ENCODE measurements at places on chromosomes 3 and 15.

DNA sequence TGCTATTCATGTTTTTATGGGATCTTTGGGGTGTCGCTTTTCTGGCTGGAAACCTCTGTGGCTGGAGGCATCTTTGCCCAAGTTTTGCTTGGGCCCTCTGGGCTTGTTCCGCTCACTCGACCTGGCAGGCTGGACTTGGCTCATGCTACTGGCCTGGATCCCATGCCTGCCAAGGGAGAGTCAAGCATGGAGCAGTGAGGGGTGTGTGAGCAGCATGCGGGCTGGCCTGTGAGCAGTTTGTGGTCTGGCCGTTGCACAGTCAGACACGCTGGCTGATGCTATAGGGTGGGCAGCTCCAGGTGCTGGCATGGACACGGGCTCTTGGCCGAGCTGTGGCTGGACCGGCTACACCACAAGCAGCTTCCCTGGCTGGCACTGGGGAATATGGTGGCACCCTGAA, 491.1 kb downstream of the AGBL1 start:
- DNase-seq = no peak

GRCh38 chr3:44509393-44509921, 32.0 kb upstream of the ZNF445 start:
- no peak for DNase-seq

DNA sequence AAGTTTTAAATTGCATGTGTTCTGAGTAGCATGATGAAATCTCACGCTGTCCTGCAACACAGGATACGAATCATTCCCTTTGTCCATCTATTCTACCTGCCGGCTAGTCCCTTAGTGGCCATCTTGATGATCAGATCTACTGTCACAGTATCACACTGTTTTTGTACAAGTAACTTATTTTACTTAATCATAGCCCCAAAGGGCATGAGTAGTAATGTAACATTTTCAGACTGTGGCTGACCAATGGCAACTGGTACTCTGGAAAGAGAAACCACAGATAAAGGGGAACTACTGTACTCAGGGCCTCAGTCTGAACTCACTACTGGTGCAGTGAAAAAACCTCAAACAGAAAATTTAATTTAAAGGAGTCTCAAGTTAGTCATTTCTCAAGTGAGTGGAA, 127.3 kb upstream of the MRPL3 start:
- no peak for DNase-seq

GRCh38 chr3:34782871-34783270, 856.5 kb upstream of the ARPP21 start:
- no peak for DNase-seq

DNA sequence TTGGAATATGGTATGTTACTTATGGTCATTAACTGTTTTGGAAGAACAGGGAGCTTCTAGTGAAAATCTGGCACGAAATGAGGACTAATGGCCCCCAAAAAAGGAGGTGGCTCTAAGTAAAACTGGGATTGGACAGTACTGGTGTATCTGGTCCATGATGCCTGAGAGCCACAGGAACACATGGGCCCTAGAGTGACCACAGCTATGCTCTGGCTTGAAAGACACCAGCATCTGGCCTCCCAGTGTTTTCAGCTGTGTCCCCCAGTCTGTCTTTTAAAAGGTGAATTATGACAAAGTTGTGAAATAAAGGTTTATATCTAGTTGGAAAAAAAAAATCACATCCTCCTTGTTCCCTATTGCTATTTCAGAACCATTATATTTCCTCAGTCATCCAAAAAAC, 64.5 kb downstream of the GSK3B start:
- DNase-seq = no peak

- no peak for DNase-seq
These were observed 13.3 kb downstream of the EIF3J start for GRCh38 chr15:44550256-44550655.

GRCh38 chr3:101807888-101808287, 28.9 kb downstream of the NXPE3 start:
- DNase-seq = no peak

- no peak for DNase-seq
These were observed 236.2 kb downstream of the TLE3 start for GRCh38 chr15:69861331-69862171.

DNA sequence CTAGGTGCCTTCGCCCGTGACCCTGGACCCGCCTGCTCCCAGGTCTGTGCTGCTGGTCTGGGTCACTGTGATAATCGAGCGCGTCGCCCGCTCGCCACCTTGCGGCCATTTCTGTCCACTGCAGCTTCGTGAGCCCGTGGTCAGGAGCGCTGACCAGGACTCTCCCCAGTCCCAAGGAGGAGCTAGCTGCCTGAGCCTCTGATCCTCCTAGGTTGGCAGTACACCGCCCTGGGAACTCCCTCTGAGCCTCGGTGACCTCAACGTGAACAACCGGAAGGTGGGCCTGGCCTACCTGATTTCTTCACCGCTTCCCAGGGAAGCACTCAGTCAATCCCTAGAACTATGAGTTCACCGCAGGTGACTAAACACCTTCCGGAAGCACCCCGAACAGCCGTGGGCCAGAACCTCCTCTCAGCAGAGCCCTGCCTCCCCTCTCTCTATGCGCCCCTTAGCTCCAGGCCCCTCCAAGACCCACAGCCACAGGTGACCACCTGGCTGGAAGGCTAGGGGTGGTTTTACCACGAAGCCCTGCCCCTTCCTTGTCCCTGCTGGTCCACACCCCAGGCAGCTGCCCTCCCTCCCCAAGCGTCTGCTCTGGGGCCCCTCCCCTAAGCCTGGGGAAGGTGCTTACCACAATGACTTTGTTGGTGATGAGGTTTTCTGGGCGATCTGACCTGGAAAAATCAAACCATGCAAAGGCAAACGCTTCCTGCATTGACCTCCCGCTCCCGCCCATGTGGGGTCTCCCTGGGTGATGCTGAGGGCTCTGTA, 9.7 kb downstream of the PLA2G4D start:
- DNase-seq = no peak

DNA sequence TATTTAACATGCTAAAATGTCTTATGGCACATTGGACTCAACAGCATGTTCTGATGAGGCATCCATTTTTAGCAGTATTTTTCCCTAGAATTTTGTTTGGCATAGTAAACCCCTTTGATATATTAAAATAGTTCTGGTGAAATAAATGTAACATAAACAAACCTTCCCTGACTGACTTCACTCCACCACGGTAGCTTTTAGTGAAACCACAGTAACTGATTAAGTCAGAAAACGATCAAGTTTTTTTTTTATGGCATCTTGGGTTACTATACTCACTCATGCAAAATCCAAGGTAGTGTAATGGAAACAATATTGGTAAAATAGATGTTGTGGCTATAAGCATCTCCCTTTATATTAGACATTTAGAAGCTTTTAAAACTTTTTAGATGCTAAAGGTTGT, 2.8 kb downstream of the SERP1 start:
- DNase-seq = no peak

- DNase-seq = no peak
These were observed 889.2 kb downstream of the MCTP2 start for GRCh38 chr15:95120595-95120994.

- DNase-seq = no peak
These were observed 98.6 kb upstream of the ABHD17C start for GRCh38 chr15:80596521-80596976.

- DNase-seq = no peak
These were observed 146.9 kb downstream of the KLF13 start for GRCh38 chr15:31473385-31474058.

DNA sequence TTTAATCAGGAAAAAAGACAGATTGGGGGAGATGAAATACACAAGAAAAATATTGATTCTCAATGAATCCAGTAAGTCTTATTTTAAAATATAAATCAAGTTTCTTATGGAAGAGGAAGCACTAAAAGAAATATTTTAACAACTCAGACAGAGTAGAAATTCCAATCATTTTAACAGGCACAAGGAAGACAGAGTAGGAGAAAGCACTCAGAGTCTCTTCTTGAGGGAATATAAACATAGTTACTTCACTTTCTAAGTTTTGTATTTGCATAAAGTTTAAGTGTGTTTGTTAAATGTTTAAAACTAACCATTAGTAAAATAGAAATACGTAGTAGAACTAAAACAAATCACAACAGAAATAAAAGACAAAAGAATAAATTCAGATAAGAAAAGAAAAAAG, 24.5 kb upstream of the RTP4 start:
- DNase-seq = no peak

GRCh38 chr15:59104602-59104911, 389 bp upstream of the CCNB2 start:
- no peak for DNase-seq

DNA sequence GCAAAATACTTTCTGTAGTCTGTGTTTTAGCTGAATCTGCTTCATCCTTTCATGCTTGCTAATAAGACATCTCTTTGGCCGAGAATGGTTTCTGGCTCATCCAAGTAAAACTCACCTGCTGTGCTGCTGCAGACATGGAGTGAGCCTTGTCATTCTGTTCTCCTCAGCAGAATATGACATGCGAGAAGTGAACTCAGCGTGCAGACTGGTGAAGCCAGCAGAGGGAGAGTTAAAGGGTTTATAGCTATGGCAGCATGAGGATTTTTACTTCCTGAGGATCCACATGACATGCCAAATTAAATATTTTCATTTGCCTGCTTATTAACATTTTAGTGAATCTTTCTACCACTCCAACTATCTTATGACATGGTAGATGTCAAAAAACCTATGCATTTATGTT, 658.4 kb upstream of the NECTIN3 start:
- DNase-seq = no peak

DNA sequence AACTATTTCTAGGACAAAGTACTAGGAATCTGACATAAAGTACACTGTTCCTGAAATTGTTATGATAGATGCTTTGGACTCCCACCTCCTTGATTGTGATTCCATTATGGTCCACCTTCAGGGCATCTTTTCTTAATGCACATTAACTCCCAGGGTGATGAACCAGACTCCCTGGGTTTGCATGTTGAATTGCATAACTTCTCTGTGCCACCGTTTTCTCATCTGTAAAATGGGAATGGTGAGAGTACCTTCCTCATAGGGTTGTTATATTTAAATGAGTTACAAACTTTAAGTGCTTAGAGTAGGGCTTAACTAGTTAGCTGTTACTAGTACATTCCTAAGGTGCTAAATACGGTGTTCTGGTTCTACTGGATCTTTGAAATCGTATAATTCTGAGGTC, 81.9 kb downstream of the CMSS1 start:
- DNase-seq = no peak

GRCh38 chr3:99774467-99774866, 43.2 kb upstream of the CMSS1 start:
- DNase-seq = no peak

DNA sequence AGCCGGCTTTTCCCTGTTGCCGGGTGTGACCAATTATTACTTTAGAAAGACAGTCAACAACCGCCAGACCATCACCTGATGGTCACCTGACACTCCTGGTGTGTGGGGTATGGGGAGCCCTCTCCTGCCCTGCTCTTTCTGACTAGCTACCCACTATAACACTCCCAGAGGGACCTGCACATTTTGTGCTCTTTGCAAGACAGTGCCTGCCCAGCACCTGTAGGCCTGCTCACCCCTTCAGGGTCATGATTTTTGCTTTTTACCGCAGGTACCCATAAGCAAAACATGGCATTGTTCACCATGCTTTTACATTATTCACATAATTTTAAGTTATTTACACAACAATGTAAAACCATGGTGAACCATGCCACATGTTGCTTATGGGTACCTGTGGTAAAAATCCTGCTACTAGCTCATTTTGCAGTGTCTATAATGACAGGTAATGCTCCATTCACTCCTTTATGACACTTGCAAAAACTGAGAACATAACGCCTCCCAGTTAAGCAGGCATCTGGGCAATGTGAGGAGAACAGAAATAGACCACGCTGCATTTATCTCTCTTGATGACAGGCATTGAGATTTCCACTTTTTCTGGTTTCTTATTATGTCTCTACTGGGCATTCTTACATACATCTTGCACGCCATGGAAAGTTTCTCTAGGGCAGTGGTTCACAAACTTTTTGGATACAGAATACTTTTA, 9.9 kb downstream of the CCRL2 start:
- no peak for DNase-seq

DNA sequence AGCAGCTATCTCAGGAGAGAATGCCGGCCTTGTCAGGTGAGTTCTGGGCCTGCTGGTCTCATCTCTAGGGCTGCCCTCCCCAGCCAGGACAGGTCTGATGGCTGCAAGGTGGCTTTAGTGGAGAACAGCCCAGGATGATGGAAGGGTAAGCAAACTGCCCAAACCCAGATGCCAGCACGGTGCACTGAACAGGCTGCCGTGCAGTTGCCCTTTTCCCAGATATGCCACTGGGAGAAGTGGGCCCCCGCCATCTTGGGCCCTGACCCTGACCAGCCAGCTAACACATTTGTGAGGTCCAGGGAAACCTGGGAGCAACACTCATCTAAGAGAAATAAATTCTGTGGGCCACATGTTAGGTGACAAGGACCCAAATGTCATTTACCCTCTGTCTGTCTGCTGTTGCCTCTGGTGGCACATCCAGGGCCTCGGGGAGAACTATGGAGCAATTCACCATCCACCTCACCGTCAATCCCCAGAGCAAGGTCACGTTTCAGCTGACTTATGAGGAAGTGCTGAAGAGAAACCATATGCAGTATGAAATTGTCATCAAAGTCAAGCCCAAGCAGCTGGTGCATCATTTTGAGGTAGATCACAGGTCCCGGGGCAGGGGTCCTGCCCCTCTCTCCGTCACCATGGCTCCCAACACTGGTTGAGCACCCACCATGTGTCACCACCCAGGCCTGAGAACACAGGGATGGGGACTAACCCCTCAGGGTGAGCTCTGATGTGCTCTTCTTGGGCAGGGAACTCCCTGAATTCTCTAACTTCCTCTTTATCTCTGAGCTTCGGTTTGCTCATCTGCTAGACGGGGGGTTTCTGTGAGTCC, 1.8 kb downstream of the ITIH1 start:
- no peak for DNase-seq
